ENCODE measurements at places on chromosomes 5 and 9.

DNA sequence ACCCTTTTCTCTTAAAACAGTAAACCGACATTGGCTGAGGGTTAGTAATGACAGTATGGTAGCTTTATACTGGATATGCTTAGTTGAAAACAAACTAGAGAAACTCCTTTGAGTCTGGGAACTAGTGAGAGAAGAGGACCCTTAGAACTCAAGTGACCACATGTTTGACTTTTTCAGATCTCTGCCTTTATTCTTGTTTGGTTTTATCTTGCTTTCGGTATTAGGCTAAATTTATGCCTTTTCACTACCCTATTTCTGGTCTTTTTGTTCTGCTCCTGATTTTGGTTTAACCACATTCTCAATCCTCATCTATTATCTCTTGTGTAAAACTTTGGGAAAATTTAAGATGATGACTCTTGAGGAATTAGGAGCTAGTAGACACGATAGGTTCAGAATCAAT is 11.0 kb downstream of the SNAPC3 start:
- ATAC-seq = no peak

DNA sequence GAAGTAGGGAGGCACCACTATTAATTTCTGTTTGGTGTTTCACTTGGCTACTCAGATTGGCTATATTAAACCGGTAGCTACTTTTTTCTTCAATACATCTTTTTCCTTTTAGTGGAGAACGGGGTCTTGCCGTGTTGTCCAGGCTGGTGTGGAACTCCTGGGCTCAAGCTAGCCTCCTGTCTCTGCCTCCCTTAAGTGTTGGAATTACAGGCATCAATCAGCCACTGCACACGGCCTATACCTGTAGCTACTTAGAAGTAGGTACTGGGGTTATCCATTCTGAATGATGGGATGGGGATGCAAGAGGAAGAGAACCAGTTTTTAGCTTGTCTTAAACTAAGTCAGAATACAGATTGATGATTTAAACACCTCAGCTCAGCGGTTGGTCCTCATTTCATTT is 1.7 kb downstream of the UBE2D2 start:
- ATAC-seq = no peak

GRCh38 chr5:64759960-64760660 is 8.4 kb downstream of the SREK1IP1 start:
- no peak for ATAC-seq

DNA sequence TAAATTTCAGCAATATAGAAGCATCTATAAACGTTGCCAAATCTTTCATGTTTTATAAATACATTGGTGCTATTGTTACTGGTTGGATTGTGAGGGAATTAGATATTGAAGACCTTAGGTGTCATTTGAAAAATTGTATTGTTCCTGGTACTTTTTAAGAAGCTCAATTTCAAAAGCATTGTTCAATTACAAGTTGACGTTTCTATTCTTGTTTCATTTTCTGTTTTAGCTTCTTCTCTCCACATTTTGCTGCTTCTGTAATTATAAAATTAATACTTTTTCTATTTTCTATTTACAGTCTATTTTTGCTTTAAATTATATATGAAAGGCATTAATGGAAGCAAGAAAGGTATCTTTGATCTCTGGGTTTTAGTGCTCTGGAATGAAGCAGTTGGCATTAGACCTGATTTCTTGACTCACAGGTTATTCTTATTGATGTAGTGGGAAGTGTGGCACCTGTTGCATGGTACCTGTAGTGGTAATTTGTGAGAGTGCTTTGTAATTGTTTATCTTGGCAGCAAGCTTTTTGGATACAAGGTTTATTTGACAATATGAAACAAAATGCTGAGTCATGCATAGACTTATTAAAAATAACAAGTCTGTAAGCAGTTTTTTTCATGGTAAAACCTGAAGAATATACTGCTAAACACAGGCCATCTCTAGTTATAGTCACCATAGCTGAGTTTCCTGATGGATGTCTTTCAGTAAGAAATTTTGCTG is 13.2 kb downstream of the MACIR start:
- no peak for ATAC-seq

DNA sequence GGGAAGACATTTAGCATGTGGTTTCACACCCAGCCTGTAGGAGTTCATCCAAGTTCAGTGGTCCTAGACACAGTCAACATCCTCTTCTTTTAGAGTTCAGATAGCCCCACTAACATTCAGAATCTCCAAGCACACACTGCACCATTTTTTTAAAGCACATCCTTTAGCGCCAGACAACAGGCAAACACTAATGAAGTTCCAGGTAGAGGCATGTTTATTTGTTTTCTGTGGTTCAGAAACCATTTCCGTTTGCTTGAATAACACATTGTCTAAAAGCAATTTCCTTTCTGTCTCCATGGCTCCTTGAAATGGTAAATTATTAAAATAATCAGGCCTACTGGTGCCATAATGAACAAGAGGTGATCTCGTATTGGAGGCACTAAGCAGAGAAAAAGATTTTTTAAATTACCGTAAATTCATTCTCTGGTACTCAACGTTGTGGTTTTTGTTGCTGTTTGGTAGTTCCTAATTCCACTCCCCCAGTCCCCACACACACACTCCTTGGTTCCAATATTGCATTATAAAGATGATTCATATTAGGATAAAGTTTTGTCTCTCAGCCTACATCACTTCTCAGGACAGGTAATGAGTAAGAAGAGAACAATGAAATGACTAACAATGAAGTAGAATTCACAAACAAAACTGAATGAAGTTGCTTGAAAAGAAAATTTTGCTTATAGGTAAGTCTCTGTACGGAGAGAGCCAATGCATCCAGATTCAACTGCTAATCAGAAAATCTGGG is 153.1 kb downstream of the PCSK1 start:
- ATAC-seq = peak; percentile 88

GRCh38 chr5:152532714-152533113 is 127.6 kb upstream of the NMUR2 start:
- no peak for ATAC-seq

GRCh38 chr5:135353952-135354721 is 44.9 kb downstream of the MACROH2A1 start:
- ATAC-seq = no peak

DNA sequence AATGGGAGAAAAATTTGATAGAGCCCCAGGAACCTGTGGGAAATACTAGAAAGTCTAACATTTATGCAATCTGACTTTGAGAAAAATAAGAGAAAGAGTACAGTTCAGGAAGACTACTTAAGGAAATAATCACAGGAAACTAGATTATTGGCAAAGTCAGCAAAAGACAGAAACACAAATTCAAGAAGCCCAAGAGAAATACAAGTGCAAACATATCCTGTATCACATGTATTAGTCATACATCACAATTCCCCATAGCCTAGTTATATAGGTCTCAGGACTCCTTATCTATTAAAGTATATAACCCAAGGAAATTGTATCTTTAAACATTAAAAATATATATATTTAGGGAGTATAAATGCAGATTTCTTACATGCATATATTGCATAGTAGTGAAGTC is 100.8 kb downstream of the HOMER1 start:
- ATAC-seq = no peak

- no peak for ATAC-seq
Observed at GRCh38 chr5:33583332-33583731, 142.6 kb downstream of the TARS1 start.

GRCh38 chr5:11531811-11532555 is 372.3 kb downstream of the CTNND2 start:
- no peak for ATAC-seq

DNA sequence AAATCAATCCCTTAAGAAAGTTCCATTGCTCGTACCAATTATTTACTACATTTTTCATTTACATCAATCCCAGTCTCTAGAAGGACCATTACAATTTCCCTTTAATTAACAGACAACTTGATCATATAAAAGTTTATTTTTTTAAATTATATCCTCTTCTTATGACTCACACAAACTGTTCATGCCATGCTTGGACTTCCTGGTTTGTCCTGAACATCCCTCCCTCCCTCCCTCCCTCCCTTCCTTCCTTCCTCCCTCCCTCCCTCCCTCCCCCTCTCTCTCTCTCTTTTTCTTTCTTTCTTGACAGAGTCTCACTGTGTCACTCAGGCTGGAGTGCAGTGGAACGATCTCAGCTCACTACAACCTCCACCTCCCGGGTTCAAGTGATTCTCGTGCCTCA is 11.6 kb upstream of the CLTB start:
- ATAC-seq = no peak

DNA sequence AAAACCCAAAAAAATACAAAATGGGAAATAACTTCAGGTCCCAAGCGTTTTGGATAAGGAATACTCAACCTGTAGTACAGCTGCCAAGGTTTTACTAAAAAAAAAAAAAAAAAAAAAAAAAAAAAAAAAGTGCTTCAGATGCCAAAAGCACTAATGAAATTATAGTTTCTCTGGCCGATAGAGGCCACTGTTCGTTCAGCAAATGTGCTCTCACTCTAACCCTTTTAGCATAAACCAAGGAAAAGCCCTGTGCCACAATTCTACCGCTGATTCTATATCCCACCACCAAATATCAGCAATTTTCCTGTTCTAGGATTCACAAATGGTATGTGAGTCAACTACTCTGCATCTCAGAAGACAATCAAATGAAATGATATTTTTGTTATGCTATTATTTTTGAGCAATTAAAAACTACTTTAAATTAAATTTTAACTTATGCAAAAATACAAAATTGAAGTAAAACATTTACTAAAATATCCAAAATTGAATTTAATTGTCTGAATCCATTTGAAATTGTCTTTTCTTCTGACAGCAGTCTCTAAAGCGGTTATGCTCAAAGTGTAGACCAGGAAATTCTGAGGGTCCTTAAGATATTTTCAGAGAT is 79.8 kb downstream of the RICTOR start:
- ATAC-seq = no peak

- no peak for ATAC-seq
Observed at GRCh38 chr9:31715250-31715649, 669.2 kb upstream of the ACO1 start.

- peak; percentile 39 for ATAC-seq
Observed at GRCh38 chr5:128082551-128083032, 974 bp upstream of the SLC12A2 start.

DNA sequence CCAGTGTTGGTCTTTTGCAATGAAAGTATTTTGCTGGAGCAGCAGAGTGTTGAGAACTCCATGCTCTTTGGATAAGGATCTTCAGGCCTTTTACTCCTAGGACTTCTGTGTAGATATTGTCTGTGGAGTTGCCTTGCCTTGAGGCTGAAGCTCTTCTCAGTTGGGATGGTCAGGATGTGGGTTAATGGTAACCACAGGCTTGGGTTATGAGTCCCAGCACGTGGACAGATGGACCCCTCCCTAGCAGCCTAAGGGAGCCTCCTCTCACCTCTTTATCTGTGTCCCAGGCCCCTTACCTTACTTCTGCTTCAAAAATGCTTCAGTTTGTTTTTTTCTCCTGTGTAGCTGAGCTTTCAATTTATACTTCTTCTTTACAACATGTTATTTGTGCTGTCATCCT is 109.9 kb downstream of the MEGF10 start:
- ATAC-seq = no peak

GRCh38 chr9:117485176-117485575 is 70.3 kb upstream of the ASTN2 start:
- no peak for ATAC-seq

DNA sequence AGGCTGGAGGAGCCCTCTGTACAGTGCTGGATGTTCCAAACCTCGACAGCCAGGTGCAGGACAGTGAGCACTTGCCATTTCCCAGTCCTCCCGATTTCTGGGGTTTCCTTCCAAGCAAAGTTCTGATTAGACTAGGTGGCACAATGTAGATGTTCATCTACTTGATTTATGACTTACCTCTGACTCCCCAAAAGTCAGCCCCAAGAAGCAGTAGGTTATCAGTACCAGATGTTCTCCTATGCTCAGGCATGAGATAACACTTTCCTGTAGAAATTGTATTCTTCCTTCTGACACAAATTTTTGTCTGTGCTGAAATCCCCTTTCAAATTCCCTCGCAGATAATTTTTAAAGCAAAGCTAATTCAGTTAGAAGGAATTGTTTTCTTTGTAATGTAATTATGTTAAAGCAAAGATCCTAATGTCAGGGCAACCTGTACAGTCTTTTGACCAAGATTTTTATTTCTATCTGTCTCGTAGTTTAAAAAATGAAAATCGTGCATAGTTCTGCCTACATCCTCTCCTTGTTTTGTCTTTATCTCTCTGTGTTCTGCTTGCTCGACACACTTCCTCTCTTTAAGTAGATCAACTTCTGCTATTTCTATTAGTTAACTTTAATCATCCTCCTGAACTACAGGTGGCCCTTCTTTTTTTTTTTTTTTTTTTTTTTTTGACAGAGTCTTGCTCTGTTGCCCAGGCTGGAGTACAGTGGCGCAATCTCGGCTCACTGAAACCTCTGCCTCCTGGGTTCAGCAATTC is 102.4 kb upstream of the PJA2 start:
- ATAC-seq = no peak

- no peak for ATAC-seq
Observed at GRCh38 chr5:142842994-142843905, 73.1 kb downstream of the ARHGAP26 start.

DNA sequence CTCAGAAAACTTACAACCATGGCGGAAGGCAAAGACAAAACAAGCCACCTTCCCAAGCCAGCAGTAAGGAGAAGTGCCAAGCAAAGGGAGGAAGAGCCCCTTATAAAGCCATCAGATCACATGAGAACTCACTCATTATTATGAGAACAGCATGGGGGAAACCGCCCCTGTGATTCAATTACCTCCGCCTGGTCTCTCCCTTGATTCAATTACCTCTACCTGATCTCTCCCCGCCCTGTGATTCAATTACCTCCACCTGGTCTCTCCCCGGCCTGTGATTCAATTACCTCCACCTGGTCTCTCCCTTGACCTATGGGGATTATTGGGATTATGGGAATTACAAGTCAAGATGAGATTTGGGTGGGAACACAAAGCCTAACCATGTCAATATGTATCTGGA is 467.3 kb upstream of the FTMT start:
- no peak for ATAC-seq

DNA sequence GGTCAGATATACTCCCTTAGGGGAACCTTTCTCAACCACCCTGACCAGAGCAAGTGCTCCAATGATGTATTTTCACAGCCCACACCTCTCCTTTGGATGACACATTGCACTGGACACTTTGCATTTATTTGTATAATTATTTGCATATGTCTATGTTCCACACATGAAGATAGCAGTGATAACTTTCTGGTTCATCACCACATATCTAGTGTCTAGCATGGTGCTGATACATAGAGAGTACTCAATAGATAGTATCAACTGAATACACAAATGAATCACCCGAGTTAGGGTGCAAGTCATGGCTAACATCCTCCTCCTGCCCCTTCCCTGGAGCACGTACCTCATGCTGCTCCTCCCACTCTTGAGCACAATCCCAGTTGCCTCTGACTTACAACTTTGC is 617.6 kb downstream of the EBF1 start:
- no peak for ATAC-seq

GRCh38 chr9:79583952-79584654 is 12.3 kb downstream of the TLE4 start:
- ATAC-seq = peak; percentile 54

- ATAC-seq = no peak
Observed at GRCh38 chr5:111518777-111519176, 6.4 kb upstream of the STARD4 start.

DNA sequence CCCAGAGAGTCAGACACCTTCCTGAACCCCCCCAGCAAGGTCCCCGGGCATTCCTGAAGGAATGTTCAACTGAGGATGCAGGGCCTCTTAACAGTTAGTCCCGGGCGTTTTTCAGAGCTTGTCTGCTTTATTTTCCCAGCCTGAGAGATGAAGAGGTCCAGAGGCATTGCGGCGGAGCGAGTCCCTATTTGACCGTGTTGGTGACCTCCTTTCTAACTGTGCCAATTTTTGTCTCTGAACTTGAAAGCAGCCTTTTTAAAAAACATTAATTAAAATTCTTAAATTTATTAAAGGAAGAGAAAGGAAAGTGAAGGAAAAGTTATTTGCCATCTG is 433 bp upstream of the PTAR1 start:
- ATAC-seq = no peak

GRCh38 chr5:39570403-39571027 is 145.7 kb upstream of the DAB2 start:
- ATAC-seq = no peak
